Stimulated activated naive B cell treated with anti-CD40 and anti-IgM and Interleukin-4, amounts not matched to agents 10 μg/mL and 1 μg/mL and 100 μg/mL, for 72 hours (primary cell): ENCODE measurements at places on chromosomes 16 and 17.

- peak; percentile 77 for DNase-seq
These were observed 53.6 kb downstream of the C17orf67 start for GRCh38 chr17:56779898-56780777.

GRCh38 chr17:80164185-80164584 lies 5.6 kb upstream of the CARD14 start:
- DNase-seq = no peak

DNA sequence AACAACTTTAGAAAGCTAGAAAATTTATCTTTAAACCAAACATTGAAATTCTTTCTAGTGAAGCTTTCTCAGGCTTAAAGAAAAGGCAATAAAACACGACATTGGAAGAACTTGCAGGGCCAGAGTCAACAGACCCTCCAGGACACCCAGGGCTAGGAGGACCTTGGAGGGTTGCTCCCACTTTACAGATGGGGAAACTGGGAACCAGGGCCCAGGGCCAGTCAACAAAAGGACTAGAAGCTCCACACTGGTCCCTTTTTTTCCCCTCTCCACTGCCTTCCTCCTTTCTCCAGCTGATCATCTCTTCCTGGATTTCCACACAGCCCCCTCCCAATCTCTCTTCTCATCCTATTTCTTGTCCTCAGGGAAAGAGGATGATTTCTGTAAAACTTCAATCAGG lies 307.7 kb upstream of the CDH5 start:
- no peak for DNase-seq

DNA sequence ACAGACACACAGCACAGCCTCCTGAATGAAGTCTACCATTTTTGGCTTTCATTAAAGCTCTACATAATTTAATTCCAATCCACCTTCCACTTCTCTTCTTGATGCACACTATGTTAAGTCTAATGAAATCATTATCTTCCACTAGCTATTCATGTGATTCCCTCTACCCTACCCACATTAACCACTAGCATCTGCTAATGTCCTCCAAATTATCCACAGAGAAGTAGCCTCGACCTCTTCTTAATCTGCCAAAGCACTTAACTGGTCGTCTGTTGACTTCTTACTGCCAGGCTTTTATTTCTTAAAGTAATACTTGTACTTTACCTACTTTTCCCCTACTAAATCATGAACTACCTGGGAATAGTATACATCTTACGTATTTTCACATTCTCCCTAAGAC lies 91.8 kb downstream of the NCOR1 start:
- DNase-seq = no peak

DNA sequence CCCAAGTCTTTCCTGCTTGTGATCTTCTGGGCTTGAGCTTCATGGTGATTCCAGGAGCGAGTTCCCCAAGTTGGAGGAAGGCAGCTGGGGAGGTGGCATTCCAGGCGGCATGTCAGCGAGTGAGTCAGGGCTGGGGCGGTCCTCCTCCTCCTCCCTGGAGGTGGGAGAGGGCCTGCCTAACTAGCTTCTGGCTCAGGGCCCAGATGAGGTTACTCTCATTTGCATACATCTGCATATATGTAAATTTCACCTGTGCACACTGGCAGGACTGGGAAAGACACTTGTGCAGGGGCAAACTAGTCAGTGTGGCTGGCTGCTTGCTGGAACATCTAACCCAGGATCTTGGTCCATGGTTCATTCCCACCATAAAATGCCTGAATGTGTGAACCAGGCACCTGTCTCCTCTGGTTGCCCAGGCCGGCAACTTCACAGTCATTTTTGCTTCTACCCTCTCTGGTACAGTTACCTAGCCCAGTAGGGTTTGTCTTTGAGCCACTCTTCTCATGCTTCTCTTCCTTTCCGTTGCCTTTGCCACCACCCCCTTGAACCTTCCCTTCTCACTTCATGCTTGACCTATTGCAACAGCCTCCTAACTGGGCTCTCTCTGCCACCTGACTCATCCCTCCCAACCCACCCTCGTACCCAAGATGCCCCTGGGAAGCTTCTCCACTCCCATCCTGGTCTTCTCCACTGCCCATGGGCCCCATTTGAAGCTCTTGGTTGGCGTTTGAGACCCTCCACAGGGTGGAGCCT lies 9.6 kb upstream of the DLX4 start:
- DNase-seq = no peak

GRCh38 chr16:28879841-28880588 lies 1.7 kb downstream of the ATP2A1 start:
- DNase-seq = peak; percentile 79

- no peak for DNase-seq
These were observed 14.0 kb downstream of the MYO1D start for GRCh38 chr17:32862940-32863339.

GRCh38 chr17:5508810-5509209 lies 22.4 kb downstream of the MIS12 start:
- no peak for DNase-seq

GRCh38 chr16:49780433-49780832 lies 75.5 kb downstream of the ZNF423 start:
- no peak for DNase-seq

DNA sequence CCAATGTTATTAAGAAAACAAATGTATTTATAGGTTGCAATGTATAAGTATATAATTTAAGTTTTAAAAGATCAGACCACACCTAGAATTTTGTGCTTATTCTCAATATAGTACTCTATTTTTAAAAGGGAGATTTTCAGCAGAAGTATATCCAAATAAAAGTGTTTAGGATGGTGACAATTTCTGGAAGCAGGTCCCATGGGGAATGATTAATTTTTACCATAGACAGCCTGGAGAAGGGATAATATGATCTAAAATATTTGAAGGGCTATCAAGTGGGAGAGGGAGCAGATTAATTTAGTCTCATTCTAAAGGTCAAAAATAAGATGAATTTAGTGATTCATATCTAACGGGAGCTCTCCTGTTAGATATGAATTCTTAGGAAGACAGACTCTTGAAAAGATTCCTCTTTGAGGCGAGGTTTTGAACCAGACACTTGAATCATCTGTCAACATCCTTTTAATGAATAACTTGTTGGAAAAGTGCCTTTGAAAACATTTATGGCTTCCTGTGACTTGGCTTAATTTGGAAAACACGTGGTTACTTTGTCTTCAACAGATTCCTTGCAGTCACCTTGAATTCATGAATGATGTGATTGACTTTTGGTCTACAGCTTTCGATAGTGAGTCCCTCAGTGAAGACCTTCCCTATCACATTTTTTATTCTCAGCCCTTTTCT lies 29.3 kb upstream of the SMIM36 start:
- DNase-seq = no peak

GRCh38 chr16:84071121-84071520 lies 28.5 kb upstream of the SLC38A8 start:
- DNase-seq = no peak
